ENCODE measurements at places on chromosomes 6 and 20. TPM values are rescaled to one million over a fixed set of nuclear protein-coding genes. Genes with fewer than 3 reads are reported as not detected.

SNAI1 gene
- polyA plus RNA-seq: 8.4 TPM

TNFRSF6B gene
- 2.7 TPM for polyA plus RNA-seq

MAP1LC3A gene
- 116 TPM for polyA plus RNA-seq

MICB gene
- polyA plus RNA-seq: 1.2 TPM

CRYBG1 gene
- polyA plus RNA-seq: 0.38 TPM

BTN1A1 gene
- not detected for polyA plus RNA-seq
